ENCODE measurements at places on chromosomes 5 and 9. TPM values are rescaled to one million over a fixed set of nuclear protein-coding genes. Genes with fewer than 3 reads are reported as not detected.

The SLC36A3 gene
- total RNA-seq, result not detected

The FLT4 gene
- total RNA-seq, result 3.3 TPM

The ST8SIA4 gene
- total RNA-seq, result 5.9 TPM

The ADGRD2 gene
- total RNA-seq, result 0.15 TPM

The SYK gene
- 6.6 TPM for total RNA-seq

The SOWAHA gene
- total RNA-seq, result not detected

The CDX1 gene
- total RNA-seq, result not detected

The FSTL4 gene
- not detected for total RNA-seq

DNA sequence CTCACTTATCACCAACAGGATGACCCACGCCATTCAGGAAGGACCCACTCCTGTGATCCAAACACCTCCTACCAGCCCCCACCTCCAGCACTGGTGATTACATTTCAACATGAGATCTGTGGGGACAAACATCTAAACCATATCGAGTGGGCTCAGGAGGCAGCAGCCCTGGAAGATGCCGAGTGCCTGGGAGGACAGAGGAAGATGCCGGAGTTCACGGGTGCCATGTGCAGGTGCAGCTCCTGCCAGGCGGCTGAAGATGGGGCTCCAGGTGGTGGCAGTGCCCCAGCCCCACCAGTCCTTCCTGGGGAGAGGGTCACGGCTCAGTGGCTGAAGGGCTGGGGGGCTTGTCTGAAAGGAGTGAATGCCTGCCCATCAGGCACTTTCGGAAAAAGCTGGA is 6.1 kb upstream of the CEP72 start:
- no peak for DNase-seq

- no peak for DNase-seq
Measured at GRCh38 chr5:1333986-1334385, 10.9 kb downstream of the CLPTM1L start.
